H7 (cell line): ENCODE measurements at places on chromosomes 5 and 9.

DNA sequence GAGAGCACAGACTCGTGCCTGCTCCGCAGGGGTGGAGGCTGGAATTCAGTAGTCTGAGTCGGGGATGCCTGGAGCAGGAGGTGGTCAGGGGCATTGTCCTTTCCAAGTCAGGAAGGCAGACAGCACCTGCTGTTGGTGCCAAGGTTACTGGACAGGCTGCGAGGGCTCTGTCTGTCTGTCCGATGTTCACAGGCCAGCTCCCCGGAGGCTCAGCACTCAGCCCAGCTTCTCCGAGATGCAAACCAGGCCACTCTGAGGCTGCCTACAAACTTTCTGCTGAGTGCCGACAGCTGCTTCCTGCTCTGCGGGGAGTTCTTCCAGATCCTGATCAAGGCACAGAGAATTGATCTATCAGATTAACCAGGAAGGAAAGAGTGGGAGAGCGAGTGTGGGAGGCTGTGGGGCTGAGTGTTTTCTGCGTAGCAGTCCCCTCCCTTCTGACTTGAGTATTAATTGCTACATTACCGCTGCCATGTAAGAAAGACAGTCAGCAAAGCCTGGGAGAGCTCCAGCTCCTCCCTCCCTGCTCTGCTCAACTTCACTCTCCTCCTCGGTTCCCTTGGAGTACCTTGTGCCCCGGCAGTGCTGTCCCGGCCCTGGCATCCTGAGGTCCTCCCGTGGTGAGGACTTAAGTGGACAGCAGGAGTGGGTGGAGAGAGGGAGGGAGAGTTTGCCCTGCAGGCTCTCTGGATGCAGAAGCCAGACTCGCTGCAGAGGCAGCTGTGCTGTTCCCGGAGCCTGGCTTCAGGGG, 36.0 kb downstream of the KCNMB1 start:
- peak; percentile 74 for DNase-seq

DNA sequence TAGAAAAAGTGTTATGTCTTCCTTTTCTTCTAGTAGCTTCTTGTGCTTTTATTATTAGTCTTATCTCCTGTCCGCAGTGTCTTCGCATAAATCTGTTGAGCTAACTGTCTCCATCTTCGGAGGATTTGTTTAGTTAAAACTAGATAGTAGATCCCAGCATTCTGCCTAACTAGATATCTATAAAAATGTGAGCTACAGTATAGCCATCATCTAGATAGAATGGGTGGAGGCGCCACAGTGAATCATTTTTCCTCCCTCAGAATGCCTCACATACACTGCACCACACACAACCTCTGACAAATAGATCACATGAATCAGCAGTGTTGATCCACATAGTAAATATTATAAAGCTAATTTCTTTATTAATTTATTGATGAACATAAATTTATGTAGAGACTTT, 220.3 kb upstream of the GAS1 start:
- DNase-seq = no peak

DNA sequence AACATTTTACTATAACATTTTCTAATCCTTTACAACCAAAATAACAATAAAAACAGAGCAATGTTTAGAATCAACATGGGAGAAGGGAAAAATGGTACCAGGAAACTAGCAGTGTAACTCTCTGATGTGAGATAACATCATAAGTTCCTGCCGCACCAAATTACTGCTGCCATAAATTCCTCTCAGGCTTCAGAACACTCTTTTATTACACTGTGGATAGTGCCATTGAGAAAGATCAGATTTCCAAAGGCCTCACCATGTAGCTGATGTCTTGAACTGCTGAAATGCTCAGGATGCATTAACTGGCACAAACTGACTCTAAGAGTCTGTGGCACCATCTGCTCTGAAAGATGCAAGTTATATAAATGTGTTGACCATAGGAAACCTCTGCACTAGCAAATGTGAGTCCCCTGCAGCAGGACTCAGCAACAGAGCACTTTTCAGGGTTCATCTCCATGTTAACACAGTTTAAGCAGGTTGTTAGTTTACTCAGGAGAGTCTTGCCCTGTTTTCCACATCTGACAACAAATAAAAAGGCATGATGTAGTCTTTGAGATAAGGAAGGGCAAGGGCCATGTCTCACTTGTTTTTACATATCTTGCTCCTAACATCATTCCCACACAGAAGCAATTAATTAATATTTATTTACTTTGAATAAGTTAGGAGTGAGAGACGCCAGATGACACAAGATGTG, 218.1 kb downstream of the CETN3 start:
- DNase-seq = no peak

DNA sequence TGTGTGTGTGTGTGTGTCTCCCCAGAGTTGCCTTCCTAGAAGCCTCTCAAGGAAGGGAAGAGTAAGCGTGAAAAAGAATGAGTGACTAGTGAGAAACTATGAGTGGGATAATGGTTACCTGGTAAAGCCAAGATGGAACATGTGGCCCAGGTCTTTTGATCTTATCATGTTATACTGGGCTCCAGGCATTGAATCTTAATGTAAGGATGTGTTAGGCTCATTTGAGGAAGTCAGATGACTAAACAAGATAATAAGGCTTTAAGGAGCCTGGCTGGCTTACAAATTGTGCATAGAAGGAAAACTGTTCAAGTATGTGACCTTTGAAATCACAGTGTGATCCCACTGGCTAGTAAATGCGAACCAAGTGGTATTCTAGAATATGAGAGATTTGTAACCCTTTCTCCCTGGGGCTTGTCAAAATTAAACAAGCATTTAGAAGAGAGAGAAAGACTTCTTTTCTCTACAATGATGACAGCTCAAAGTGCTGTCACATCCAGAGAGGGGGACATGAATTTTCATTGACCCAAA, 29.9 kb upstream of the HMHB1 start:
- DNase-seq = no peak

DNA sequence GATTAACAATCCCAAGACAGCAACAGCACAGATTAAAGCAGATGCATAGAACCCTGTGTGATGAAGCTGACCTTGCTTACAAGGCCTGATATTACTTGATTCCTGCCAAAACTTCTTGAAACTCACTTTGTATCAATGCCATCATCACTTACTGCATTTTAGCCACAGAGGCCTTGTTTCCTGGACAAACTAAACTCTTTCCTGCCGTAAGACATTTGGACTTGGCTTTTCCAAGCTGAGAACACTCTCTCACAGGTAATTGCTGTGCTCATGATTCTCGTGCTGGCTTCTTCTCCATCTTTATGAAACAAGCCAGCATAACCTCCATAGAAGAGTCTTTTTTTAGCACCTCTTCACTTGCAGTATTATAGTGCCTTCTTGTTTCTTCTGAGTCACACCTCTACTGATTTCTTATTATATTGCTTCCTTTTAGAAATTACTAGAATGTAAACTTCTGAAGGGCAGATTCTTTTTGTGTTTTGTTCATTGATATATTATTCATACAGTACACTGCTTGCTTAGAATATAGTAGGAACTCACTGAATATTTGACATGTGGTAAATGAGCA, 456.5 kb upstream of the ZNF608 start:
- DNase-seq = no peak

- DNase-seq = no peak
Measured at GRCh38 chr9:92395617-92396016, 8.8 kb downstream of the OGN start.

- peak; percentile 54 for DNase-seq
Measured at GRCh38 chr5:36150676-36151433, 832 bp downstream of the LMBRD2 start.

- DNase-seq = no peak
Measured at GRCh38 chr9:133750982-133751649, 13.0 kb upstream of the SARDH start.

- DNase-seq = no peak
Measured at GRCh38 chr5:32843531-32843895, 132.4 kb downstream of the NPR3 start.

DNA sequence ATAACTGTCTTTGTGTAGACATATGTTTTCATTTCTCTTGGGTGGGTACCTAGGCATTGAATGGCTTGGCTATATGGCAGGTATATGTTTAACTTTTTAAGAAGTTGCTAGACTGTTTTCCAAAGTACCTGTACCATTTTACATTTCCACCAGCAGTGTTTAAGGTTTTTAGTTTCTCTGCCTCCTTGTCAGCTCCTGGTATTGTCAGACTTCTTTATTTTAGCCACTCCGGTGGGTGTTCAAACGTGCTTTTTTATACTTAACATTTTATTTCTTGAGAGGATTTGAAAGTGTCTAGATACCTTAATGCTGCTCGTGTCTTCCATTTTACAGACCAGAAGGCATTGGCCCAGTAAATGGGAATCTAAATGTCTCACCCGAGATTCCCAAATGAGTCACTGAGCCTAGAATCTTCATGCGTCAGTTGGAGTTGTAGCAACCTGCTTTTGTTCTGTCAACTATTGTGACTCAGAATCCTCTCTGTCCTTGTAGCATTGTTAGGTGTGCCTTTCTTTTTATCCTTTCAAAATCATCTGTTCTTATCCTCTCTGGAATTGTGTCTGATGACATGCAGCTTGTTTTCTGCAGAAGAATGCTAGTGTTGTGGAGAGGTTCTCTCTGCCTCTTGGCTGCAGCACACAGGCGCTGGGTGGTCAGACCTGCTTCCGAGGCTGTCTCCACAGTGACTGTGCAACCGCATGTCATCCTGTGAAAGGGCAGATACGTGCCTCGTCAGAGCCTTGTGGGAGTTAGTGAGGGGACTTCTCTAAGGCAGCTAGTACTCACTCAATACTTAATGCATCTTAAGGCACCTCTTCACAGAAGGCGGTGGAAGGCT, 291.8 kb downstream of the AOPEP start:
- no peak for DNase-seq

DNA sequence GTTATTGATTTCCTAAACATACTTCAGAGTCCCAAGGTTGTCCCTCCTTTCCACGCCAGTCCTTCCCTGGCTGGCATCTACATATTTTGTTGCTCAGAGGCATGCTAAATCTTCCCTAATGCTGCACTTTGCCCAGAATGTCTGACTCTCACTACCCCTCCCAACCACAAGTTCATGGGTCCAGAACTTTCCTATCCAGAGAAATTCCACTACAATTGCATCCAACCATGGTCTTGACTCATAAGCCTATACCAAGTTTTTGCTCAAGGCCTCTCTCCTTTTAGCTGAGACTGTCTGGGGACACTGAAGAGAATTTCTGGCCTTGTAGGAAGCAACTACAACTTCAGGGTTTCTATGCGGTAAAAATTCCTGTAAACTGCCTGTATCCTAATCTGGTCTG, 206.3 kb downstream of the BNC2 start:
- no peak for DNase-seq

DNA sequence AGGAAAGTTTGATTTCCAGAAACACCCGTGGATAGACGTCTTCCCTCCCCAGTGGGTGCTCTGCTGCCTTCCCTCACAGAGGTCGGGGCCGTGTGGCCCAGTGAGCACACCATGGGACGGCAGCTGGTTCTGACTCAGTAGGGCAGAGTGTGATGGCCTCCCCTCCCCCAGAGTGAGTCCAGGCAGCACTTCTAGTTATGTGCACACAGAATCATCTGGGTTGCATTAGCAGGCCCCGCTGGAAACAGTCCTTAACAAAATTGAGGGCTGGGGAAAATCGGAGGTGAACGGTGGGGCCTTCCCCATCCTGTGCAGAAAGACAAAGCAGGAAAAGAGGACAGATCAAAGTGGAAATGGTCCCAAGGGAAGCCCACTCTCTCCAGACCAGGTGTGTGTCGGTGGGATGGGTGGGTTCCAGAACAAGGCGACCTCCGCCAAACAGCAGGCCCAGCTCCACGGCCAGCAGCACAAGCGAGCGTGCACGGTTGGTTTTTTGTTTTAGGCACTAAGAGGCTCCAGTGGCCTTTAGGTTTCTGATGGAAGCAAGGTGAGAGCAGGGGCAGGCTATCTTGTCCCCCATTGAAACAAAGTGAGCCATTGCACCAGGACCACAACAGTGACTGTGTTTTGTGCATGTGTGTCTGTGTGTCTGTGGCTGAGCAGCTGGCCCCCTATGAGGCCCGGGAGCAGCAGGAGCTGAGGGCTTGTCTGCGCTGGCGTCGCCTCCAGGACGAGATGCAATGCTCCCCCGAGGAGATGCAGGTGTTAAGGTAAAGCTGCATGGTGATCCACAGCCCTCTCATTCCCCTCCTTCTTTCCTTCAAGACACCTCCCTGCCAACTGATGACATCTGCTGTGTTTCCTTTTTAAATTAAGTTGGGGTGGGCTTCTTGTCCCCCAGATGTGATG, 201.5 kb downstream of the AOPEP start:
- peak; percentile 56 for DNase-seq

- no peak for DNase-seq
Measured at GRCh38 chr5:73295447-73295846, 122.5 kb downstream of the TMEM174 start.

DNA sequence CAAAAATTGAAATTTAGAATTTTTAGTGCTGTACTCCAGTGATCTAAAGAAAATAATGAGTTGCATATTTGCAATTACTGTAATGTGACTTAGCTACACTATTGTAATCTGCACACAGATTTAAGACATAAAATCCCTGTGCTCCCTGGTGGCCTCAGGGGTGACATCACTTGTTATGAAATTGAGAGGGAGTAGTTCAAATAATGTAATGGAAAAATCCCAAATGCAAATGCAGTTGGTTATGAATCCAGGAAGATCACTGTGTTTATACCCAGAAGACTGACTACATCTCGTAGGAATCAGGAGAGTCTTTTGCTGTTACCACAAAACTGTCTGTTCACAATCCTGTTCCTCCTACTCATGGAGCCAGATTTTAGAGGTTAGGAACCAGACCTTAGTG, 178.7 kb upstream of the FBXL17 start:
- DNase-seq = no peak

DNA sequence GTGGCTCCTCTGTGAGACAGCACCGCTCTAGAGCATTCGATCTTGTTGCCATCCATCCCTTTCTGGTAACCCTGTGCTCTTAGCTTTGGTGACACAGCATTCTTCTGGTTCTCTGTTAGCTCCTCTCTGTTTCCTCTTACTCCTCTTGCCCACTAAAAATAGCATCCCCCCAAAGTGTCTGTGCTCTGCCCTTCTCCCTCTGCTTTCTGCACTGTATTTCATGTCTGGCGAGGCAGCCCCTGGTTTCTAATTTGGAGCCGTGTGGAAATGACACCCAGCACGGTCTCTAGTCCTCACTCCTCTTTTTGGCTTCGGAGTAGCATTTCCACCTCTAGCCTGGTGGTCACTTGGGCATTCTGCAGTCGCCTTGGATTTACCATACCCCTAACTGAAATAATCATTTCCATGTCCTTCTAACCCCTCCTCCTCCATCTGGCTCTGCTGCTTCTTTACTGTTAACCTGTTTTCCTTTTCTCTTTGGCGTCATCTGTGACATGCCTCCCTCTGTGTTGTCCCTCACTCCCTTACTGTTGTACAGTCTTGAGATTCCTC, 23.8 kb downstream of the NPR3 start:
- DNase-seq = peak; percentile 11

GRCh38 chr9:73474002-73474600, 322.4 kb downstream of the ANXA1 start:
- no peak for DNase-seq

- no peak for DNase-seq
Measured at GRCh38 chr5:130526708-130527107, 622.4 kb downstream of the CHSY3 start.
